Motor neuron (in vitro differentiated cells): ENCODE measurements at places on chromosomes 3 and 15. TPM values are rescaled to one million over a fixed set of nuclear protein-coding genes. Genes with fewer than 3 reads are reported as not detected.

Gene NR1I2
- total RNA-seq: 0.16 and 0.19 TPM in 2 replicates

Gene PFN2
- 127 and 129 TPM in 2 replicates for total RNA-seq

DNA sequence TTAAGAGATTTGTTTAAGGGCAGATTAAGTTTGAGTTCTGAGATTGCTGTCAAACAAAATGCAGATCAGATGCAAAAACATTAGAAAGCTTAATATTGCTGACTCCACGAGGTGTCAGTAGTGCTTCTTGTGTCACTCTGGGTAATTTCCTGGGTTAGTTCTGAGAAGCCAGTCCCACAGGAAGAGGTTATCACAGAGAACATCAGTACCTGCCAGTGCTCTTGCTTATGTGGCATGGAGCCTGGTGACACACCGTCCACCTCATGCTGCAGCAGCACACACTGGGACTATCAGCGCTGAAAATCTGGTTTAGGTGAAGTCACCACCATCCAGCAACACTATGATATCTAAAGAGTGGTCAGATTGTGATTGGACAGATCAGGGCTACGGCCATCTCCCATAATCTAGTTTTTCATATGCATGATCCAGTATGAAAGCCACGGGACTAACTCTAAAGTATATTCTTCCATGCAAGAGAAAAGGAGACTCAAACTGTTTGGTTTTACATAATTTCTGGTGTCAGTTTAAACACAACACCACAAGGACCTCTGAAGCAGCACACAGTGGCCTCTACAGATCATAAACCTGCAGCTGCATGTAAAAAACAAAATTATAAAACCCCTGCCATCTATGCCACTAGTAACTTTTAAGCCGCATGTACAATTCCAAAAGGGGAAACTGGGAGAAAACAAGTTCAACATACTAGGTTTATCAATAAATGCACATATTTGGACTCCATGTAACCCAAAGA, 36.1 kb upstream of the MYO5C start:
- ATAC-seq: peak; percentile 60

DNA sequence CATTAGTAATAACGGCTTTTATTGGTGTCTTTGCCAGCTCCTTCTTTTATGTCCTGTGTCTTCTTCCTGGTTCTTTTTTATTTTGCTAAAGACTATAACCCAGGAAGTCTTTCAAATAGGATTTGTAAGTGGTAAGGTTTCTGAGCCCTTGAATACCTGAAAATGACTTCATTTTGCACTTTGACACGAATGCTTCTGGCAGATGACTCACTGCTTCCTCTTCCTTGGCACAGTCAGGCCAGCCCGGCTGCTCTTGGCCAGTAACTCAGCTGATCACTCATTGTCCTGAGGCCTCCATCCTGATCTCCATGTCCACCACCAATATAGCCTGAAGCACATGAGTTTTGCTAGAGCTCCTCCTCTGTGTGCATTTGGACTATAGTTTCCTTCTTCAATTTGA, 48.7 kb upstream of the NR2E3 start:
- ATAC-seq: peak; percentile 18

GRCh38 chr3:192915304-192915703, 2.4 kb downstream of the MB21D2 start:
- peak; percentile 27 for ATAC-seq

- no peak for ATAC-seq
These were observed 31.6 kb downstream of the MCF2L2 start for GRCh38 chr3:183396662-183397391.

DNA sequence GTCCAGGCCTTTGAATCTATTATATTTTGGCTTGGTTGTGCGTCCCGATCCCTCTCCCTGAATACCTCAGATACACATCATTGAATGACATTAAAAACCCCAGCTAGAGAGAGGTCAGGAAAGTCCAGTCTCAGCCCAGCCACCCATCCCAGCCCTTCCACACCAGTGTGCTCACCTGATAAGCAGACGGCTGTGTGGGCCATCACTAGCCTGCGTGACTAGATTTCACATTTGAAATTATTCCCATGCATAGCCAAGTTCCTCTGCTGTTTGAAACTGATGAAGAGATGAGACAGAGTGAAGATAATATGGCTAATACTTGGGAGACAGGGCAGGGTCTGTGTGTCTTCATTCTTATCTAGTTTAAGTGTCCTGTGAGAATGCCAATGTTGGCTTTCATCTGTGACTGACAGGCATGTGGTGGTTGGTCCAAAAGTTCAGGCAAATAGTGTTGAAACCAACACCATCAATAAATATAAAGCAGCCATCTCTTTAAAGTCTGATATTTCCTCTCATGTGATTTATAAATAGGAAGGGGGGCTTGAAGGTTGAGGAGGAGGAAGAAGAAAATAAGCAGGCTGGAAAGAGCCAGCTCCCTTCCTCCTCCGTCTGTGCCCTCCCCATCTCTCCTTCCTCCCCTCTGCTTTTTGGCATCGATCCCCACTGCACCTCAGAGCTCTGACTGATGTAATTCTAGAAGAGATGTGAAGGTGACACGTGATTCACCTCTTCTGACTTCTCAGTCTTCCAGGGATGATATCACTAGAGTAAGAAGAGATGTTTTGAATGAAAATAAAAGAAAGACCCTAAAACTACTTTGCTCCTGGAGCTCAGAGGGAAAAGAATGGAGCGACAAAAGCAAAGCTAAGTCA, 5.1 kb downstream of the FAM43A start:
- ATAC-seq: no peak

Gene CYP11A1
- total RNA-seq: 2.3 and 2.7 TPM in 2 replicates

DNA sequence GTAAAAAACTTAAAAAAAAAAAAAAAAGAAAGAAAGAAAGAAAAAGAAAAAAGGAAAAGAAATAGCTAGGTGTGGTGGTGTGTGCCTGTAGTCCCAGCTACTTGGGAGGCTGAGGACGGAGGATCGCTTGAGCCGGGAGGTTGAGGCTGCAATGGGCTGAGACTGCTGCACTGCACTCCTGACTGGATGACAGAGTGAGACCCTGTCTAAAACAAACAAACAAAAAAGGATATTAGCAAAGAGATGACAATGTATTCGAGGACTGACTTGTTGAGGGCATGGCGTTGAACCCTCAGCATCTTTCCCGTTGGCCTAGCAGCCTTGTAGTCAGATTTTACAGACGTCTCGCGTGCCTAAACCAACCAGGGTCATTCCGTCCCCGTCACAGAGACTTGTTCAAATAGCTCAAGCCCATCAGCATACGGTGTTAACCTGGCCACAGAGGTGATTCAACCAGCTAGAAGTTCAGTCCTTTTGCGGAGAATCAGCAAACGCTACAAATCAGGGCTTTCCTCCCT, 528 bp upstream of the NIT2 start:
- no peak for ATAC-seq

Gene GABRB3
- total RNA-seq: 42.2 and 42.4 TPM in 2 replicates

DNA sequence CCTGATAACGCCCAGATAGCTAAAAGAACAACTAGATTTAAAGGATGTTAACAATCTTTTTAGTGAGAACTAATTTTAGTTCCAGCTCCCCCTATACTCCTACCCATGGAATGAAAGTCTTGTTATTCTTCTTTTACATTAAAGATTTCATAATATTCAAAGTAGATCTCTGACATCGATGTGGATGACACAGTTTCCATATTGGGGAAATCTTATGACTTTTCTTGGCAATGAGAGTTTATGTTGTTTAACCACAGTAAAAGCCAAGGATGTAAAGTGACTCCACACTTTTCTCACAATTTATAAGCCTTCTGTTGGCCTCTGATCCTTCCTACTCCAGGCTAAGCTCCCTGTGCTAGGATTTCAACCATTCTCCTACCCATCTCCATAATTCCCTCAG, 332.6 kb upstream of the KCNMB2 start:
- no peak for ATAC-seq

GRCh38 chr3:73060302-73060723, 1.1 kb upstream of the EBLN2 start:
- ATAC-seq: no peak

Gene CYP8B1
- 0.14 and 0.26 TPM in 2 replicates for total RNA-seq

GRCh38 chr3:160130071-160130470, 95.2 kb upstream of the C3orf80 start:
- no peak for ATAC-seq

GRCh38 chr3:138188013-138188730, 1.1 kb downstream of the ARMC8 start:
- ATAC-seq: peak; percentile 1

Gene MESP1
- total RNA-seq: 0.25 TPM in 1 of 2 replicates, not detected in the other

Gene TATDN2
- 27.0 and 28.8 TPM in 2 replicates for total RNA-seq

- ATAC-seq: peak; percentile 55
These were observed 20.0 kb downstream of the TAFA4 start for GRCh38 chr3:68912376-68912775.

GRCh38 chr3:46907960-46908293, 30.4 kb downstream of the PTH1R start:
- ATAC-seq: no peak

GRCh38 chr15:46848704-46849103, 868.6 kb upstream of the SEMA6D start:
- peak; percentile 36 for ATAC-seq

GRCh38 chr3:15319575-15319974, 12.8 kb downstream of the SH3BP5 start:
- ATAC-seq: peak; percentile 66

DNA sequence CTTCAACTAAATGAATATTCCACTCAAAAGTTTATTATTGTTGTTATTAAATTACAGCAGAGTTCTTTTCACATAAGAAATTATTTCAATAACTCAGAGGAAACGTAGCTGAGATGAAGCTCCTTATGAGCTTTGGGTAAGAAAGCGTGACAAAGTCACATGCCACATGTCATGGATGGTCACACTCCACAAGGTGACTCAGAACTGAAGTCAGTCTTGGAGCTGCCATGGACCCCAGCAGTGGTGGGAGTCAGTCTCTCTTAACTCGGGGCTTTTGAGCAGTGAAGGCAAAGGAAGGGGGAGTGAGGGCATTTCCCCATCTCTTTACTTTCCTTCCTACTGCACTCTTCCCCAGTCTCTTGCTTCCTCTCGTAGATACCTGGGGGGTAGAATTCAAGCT, 87.5 kb upstream of the FAM3D start:
- ATAC-seq: no peak

Gene PDCD10
- total RNA-seq: 55.2 and 77.8 TPM in 2 replicates
